Right kidney (tissue), 9 donors: ENCODE measurements at places on chromosomes 2 and 18.

DNA sequence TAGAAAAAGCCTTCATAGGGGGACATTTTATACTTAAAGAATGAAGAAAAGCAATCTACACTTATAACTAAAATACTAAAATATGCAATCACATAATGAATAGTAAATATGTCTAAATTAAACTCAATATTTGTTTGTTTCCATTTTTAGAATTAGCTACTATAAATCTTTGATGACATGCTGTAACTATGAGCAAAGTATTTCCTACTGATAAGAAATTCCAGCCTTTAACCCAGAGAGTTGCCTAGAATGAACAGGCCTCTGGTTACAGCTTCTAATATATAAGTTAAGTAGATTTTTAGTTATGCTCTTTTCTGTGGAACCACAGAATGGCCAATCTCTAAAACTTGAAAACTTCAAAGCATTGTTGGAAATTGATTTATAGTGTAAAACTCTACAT, 1465.6 kb upstream of the ZEB2 start:
- no peak for DNase-seq

- no peak for DNase-seq
These were observed 59.3 kb downstream of the LRRFIP1 start for GRCh38 chr2:237686659-237687136.

- DNase-seq: no peak
These were observed 46.2 kb downstream of the WDR75 start for GRCh38 chr2:189487283-189488007.

DNA sequence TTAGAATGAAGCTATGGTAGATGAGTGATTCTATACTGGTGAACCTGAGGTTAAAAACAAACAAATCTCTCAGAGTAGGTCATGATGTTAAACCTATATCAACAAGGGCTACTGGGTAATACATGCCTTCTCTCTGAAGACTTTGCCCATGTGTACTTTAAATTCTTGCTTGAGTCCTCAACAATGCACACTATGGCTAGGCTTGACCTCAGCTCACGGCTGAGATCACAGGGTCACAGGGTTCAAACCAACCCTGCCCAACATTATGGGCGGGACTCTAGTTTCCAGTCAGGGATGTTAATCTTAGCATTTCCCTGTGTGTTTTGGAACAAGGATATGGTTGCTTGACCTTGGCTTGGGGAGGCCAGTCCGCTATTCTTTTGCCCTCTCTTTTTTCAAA, 7.7 kb downstream of the CD28 start:
- DNase-seq: no peak
